ENCODE measurements at places on chromosomes 2 and 18.

DNA sequence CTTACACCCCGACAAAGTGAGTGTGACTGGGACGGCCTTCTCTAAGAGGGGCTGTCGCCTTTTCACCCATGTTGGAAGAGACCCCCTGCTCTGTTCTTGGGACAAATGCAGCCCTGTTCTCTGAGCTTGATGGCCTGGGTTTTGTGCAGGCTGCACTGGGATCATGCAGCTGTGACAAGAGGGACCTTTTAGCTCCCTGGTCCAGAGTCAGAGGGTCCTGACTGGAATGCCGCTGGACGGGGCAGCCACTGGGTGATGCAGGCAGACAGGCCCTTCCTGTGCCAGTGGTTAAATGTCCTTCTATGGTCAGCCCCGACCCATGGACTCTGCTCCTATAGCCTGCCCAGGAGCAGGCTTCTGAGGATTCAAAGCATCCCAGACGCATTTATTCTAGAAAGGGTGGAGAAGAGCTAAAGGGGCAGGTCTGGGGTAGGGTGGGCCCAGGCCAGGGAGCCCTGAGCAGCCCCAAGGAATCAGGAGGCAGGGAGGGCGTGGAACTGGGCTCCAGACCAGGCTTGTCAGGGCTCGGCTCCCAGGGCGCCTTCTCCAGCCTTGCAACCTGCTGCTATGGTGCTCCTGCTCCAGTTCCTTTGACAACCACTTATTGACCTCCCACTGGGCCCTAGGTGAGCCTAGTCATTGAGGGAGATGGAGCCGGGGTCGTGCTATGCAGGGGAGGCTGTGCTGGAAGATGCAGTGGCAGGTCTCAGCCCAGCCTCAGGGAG is 277.9 kb upstream of the HS6ST1 start:
- no peak for DNase-seq

- no peak for DNase-seq
Measured at GRCh38 chr2:239223310-239224198, 177.3 kb downstream of the HDAC4 start.

- DNase-seq: no peak
Measured at GRCh38 chr2:62163834-62164233, 32.1 kb upstream of the B3GNT2 start.

DNA sequence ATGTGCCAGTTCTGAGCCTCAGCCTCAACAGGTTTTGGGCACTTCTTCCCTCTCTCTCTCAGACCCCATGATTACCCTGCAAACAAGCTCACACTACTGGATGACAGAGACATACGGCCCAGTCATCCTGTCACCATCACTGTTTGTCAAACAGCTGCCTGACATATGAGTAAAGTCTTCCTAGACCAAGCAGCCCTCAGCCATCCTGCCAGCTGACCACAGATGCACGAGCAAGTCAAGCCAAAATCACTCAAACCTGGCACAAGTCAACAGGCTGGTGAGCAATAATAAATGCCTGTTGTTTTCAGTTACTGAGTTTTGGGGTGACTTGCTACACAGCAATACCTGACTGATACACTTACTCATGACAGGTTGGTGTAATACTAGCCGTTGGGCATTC is 75.5 kb upstream of the KLF7 start:
- no peak for DNase-seq

GRCh38 chr2:173048522-173048896 is 27.1 kb upstream of the MAP3K20 start:
- no peak for DNase-seq

DNA sequence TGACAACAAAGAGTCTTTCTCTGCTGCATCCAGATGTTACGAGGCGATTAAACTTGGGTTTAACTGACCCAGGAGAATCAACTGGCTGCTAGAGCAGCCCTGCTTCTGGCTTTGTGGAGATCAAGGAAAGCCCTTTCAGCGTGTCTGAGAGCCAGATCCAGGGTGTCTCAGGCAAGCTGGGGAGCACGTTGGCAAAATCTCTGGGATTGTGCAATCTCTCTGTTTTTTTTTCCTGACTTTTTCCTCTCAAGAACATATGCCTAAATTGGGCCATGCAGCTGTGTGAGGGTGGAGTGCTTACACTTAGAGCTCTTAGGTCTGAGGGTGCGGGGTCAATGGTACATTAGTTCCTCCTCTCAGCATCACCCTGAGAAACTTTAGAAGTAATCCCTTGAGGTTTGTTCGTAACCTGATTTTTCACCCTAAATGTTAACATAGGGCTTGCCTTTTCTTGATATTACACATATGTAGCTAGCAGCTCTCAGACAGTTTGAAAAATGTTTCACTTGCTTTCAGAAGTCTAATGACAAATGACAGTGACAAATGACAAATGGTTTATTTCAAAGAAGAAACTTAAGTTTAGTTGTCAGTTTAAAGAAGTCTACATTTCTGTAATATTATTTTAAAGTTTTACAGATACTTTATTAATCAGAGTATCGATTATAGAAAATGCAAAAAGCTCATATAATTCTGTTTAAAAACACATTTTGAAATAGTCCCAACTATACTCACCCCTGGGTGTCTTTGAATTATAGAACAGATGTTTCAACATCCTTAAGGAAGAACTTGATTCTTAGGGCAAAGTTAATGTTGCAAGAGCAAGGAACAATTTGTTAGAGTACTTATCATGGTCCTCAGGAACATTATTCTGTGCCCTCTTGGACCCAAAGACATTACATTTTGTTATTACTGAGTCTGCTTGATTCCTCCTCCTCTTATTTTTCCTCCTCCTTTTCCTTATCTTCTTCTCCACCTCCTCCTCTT is 38.4 kb upstream of the ZSWIM2 start:
- no peak for DNase-seq

GRCh38 chr18:69870736-69871135 is 76.9 kb downstream of the CD226 start:
- DNase-seq: no peak

DNA sequence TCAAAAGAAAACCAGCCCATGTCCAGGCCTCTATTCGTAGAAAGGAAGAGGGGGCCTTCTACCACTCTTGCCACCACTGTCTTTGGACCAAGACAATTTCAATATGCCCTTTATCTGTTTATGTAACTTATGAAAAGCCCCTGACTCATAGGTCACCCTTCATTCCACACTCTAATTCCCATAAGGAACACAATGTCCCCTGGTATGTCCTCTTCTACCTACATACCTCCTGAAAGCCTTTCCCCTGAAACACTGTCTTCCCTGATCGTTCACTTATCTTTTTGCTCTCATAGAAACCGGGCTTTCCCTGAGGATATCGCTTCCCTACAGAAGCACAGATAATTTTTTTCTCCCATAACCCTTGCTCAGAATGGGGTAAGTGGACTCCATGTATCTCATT is 13.3 kb downstream of the EIF2AK3 start:
- no peak for DNase-seq

- no peak for DNase-seq
Measured at GRCh38 chr2:131413785-131414184, 49.8 kb upstream of the RAB6D start.
